ENCODE measurements at places on chromosomes 7 and 10.
A peak's percentile ranks its signal among the peaks of the same experiment; 100 is the strongest.

- DNase-seq, result no peak
Measured at GRCh38 chr10:111030042-111030750, 46.6 kb upstream of the ADRA2A start.

GRCh38 chr10:18450298-18450697 lies 201.1 kb downstream of the NSUN6 start:
- no peak for DNase-seq

- no peak for DNase-seq
Measured at GRCh38 chr10:132293201-132293812, 14.4 kb downstream of the STK32C start.

- no peak for DNase-seq
Measured at GRCh38 chr7:3067193-3067592, 23.5 kb upstream of the CARD11 start.

DNA sequence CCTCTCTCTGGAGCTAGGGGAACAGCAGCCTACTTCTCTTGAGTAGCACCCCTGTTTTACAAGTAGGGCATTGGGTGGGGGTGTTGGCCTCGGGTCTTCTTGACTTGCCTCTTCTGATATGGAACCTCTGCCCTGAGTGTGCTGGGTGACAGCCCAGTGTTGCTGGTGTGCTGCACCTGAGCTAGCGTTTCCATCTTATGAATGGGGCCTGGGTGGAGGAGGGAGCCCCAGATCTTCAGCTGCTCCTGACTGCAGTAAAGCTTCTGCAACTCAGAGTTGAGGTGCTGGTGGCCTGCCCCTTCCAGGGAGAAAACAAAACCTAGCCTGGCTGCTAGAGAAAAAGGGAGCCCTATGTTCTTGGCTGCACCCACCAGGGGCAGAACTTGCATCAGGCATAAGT lies 202.5 kb upstream of the SHH start:
- DNase-seq, result no peak

GRCh38 chr7:38179776-38180226 lies 1.8 kb downstream of the STARD3NL start:
- DNase-seq, result no peak

DNA sequence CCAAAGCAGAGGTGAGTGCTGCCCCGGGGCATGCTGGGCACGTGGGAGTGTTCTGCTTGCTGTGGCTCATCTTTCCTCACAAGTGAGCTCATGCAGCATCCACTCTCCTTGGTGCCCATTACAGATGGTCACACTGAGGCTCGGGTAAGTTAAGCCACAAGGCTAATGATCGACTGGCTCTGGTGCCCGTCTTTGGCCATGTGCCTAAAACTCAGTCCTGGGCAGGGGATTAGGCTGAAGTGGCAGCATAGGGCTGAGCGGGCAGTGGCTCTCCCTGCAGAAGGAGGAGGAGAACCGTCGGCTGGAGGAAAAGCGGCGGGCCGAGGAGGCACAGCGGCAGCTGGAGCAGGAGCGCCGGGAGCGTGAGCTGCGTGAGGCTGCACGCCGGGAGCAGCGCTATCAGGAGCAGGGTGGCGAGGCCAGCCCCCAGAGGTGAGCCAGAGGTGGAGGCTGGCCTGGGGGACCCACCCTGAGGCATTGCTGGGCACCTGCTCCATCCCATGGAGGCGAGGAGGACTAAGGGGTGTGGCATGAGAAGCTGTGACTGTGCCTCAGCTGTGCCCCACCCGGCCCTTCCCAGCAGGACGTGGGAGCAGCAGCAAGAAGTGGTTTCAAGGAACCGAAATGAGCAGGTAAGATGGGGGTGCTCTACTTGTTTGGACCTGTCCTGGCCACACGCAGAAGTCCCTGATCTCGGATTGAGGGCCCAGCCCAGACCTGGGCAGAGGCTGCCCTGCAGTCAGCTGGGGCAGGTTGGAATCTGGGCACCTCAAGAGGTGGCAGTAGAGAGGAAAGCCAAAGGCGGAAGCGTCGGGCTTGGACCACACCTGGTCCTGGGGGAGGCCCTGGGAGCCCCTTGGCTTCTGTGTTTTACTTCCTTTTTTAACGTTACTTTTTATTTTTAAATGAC lies 7.3 kb downstream of the PGAM2 start:
- DNase-seq, result no peak

DNA sequence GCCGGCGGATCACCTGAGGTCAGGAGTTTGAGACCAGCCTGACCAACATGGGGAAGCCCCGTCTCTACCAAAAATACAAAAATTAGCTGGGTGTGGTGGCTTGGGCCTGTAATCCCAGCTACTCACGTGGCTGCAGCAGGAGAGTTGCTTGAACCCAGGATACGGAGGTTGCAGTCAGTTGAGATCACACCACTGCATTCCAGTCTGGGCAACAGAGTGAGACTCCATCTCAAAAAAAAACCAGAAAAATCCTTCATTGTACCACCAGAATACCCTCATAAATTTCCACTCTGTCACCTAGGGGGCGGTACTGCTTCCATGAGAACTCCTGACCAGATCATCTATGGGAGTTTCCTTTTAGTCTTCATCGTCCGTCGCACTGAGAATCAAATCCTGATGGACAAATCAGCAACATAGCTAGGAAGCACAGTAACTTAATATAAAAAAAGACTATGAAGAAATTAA lies 225.8 kb upstream of the KLF14 start:
- peak; percentile 68 for DNase-seq

DNA sequence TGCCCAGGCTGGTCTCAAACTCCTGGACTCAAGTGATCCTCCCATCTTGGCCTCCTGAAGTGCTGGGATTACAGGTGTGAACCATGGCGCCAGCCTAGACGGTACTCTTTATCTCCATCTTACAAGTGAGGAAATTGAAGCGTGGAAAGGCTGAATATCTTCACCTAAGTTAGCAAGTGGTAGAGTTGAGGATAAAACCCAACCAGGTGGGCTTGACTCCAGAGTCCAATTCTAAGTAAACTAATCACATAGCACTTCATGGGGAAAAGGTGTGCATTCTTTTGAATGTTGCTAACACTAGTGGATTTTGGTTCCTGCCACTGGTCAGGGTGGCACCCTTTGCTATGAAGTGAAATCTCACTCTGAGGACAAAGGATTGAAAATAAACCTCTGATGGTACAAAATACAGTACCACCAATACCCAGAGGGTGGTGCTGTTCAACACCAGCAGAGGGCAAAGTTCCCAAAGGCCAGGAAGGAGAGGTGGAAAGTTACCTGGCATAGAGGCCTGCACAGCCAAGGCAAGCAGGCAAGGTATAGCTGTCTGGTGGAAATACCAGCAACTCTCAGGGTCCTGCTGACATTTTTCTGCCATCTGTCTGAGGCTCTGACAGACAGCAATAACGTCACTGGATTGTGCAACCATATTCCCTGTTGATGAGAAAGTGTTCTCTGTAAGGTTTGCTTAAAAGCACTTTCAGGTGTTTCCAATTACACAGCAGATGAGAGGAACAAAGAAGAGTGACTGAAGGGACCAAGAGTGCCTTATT lies 17.6 kb downstream of the ZDHHC16 start:
- DNase-seq, result no peak

DNA sequence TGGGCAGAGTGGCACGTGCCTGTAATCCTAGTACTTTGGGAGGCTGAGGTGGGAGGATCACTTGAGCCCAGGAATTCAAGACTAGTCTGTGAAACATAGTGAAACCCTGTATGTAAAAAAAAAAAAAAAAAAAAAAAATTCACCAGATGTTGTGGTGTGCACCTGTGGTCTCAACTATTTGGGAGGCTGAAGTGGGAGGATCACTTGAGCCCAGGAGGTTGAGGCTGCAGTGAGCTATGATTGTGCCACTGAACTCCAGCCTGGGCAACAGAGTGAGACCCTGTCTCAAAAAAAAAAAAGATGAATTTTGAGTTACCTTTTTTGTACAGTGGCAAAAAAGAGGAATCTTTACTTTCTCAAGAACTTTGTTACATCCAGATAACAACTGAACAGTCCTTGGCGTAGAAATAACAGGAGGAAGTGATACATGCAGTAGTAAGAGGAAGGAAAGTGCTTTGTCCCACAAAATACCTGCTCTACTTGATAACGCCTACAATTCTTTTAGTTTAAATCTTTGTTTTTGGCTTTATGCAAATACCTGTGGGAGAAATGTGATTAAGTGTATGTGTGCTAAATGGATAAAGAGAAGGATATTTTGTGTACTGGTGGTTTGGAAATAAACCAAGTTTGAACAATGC lies 29.3 kb downstream of the SPAG6 start:
- no peak for DNase-seq

DNA sequence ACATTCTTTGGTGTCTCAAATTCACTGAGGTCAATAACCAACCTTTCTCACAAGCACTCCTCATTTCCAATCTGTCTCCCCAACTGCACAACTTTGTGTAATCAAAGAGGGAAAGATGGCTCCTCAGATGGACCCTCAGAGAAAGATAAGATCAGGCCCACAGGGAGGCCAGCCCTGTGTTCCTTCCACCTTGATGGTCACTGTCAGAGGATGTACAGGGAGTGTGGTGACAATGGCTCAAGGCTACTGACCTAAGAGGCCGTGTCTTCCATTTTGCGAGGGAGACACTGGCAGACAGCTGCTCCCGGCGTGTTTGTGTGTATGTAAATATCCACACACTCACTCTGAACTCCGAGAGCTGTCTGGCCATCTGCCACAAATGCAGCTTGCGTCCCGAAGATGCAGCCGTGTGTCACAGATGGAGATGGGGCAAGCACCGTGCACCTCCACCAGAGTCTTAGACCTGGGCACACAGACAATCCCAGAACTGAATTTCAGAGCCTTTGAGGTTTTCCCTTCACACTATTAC lies 712.1 kb upstream of the NRP1 start:
- DNase-seq, result no peak

DNA sequence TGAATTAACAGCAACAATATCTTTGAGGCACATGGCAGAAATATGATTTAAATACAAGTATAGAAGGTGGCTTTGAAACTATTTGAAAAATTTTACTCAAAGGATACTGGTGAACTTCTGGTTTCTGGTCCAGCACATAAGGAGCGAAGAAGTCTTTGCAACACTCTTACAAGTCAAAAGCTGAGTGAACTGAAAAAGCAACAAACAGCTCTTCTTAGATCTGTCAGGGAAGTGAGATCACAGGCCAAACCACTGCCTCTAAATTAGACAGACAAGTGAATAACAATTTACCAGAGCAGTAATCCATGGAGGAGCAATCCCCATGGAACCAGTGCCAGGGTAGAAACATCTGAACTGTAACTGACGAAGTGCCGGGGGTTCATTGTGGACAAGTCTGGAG lies 9.6 kb upstream of the VWC2 start:
- DNase-seq, result no peak

GRCh38 chr10:123382491-123382890 lies 228.3 kb downstream of the BUB3 start:
- no peak for DNase-seq

DNA sequence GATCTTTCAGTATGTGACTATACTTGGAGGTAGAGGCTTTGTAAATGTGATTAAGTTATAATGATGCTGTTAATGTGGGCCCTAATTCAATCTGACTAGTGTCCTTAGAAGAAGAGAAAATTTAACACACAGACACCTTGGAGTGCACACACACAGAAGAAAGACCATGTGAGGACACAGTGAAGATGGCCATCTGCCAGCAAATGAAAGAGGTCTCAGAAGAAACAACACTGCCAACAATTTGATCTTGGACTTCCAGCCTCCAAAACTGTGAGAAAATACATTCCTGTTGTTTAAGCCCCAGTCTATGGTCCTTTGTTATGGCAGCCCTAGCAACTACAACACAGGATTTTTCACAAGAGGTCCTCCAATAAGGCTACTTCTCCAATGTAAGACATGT lies 120.9 kb upstream of the ABCB5 start:
- no peak for DNase-seq

GRCh38 chr7:100971111-100972001 lies 2.0 kb downstream of the MUC12 start:
- DNase-seq, result no peak

DNA sequence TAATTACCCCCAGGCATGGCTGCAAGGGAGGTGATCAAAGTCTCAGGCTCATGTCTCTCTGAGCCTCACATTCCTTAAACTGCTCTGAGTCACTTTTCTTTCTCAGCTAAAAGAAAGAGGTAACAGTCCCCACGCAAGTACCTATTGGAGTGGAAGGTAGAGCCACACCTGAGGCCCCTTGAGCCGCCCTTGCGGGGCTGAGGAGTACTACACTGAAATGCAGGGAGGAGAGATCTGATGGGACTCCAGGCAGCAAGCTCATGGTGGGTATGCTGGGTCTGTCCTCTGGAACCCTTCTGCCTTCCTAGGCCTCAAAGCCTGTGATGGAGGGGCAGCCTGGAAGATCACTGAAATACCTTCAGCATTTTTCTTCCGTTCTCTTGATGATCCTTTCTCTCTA lies 960.0 kb downstream of the DNAJB9 start:
- no peak for DNase-seq

DNA sequence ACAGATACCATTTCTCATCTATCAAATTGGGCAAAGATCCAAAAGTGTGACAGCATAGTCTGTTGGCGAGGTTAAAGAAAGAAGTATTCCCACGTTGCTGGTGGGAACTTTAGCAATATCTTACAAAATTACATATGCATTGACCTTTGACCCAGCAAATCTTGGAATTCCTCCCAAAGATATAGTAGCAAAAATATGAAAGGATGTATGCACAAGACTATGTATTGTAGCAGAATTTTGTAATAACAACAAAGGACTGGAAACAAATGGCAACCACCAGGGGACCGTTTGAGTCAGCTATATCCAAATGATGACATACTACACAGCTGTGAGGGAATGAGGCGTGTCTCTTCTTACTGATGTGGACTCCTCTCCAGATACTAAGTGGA lies 50.2 kb downstream of the KCNH2 start:
- DNase-seq, result no peak

DNA sequence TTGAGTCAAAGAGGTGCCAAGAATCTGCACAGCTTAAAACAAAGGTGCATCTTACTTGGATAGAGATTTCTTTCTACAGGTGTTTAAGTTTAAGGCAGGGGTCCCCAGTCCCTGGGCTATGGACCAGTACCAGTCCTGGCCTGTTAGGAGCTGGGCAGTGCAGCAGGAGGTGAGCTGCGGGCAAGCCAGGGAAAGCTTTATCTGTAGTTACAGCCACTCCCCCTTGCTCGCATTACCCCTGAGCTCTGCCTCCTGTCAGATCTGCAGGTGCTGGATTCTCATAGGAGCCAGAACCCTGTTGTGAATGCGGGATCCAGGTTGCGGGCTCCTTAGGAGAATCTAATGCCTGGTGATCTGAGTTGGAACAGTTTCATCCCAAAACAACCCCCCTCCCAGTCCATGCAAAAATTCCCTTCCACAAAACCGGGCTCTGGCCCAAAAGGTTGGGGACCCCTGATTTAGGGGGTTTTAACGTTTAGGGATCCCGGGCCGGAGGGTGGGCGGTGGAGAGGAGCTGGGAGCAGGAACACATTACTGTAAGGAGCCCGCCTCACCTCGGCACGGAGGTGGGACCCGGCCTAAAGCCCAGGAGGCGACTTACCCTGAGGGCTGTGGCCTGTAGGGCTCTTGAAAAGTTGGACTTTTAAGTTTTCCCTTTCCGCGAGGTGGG lies 60.2 kb downstream of the ZNF467 start:
- no peak for DNase-seq

GRCh38 chr7:130344271-130344866 lies at the start of gene CPA5:
TSS of gene CPA5 (plus strand) at chr7:130344816. CDS start at chr7:130346486, 1,670 bp downstream.
- DNase-seq, result no peak

DNA sequence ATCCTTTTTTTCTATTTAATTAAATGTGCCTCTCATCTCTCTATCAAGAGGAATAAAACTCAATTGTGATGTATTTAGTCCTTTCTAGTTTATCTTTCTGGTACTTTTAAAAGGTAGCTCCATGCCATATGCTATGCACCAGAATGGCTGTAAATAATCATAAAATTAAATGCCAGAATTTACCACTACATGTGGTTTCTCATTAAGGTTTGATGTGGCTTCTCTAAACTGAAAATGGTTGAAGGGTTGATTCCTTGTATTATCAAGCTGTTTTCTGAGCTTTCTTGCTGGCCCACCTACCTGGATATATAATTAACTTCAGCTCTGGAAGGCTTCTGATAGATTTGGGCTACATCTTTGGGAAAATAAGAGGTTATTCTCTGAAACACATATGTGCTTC lies 171.9 kb upstream of the RHOBTB1 start:
- no peak for DNase-seq

Measured in astrocyte of the cerebellum (primary cell).